Activated gamma-delta T cell (primary cell): ENCODE measurements at places on chromosomes 2 and 18.
A peak's percentile ranks its signal among the peaks of the same experiment; 100 is the strongest.

- no peak for DNase-seq
Observed at GRCh38 chr18:47248115-47248603, 3.3 kb downstream of the SKOR2 start.

- DNase-seq = no peak
Observed at GRCh38 chr2:162840598-162841246, 2.2 kb upstream of the KCNH7 start.

DNA sequence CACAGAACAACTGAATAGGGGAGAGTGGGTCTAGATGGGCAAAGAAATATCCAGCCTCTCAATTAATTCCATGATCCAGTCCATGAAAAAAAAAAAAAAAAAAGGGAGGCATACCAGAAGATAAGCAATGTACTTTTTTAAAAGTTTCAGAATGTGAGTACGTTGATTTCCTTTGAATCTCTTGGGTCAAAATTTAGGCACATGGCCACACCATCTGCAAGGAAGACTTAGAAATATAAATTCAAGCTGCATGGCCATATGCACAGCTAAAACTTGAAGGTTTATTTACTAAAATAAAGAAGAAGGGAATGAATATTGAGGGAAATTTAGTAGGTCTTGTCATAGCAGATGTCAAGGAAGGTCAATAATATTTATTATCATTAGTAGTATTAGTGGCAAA lies 286.5 kb upstream of the CDH7 start:
- no peak for DNase-seq

DNA sequence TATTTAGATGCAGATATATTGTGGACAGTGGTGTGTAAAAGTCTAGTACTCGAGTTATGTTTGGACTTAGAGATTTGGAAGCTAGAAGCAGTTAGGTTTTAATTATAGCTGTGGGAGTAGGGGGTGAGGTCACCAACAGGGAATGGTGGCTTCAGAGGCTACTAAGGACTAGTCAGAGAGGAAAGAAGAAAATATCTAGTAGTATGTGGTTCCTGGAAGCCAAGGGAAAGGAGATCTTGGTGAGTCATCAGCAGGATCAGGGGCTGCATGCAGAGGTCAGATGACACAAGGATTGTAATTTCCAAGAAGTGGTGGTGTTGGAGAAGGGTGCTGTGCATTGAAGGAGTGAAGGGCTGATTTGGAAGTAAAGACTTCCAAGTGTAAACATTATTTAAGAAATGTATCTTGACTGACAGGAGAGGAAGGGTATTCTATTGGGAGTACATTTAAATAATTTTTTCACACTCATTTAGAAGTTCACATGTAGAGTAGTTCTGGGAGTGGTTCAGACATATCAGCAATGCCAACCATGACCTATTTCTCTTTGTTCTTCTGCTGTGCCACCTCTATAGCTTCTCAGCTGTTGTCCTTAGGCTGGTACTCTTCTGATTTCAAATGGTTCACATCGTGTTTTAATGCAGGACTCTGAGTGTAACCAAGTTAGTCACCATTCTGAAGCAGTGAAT lies 59.1 kb downstream of the ACSL3 start:
- DNase-seq = no peak

- no peak for DNase-seq
Observed at GRCh38 chr2:64840426-64840881, 148.7 kb upstream of the SLC1A4 start.

GRCh38 chr18:47981320-47981719 lies 50.9 kb upstream of the SMAD2 start:
- DNase-seq = no peak

DNA sequence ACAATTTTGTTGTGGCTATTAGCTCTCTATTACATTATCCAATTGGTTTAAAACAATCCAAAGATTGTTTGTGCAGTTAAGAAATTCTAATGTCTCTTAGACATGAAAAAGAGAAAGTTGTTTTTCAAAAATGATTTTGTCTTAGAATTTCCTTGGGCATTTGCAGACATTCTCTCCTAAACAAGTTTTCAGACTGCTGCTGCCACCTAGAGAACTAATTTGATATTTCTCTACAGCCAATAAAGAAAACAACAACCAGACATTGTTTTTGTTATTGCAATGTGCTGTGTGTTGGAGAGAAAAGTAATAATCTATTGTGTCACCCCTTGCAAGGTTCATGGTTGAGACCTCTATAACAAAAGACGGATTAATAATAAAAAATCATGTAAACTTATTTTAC lies 119.0 kb upstream of the SYT4 start:
- no peak for DNase-seq

GRCh38 chr2:10786240-10786982 lies 26.2 kb downstream of the PDIA6 start:
- DNase-seq = no peak

- DNase-seq = no peak
Observed at GRCh38 chr18:33699372-33699771, 121.4 kb downstream of the ASXL3 start.

DNA sequence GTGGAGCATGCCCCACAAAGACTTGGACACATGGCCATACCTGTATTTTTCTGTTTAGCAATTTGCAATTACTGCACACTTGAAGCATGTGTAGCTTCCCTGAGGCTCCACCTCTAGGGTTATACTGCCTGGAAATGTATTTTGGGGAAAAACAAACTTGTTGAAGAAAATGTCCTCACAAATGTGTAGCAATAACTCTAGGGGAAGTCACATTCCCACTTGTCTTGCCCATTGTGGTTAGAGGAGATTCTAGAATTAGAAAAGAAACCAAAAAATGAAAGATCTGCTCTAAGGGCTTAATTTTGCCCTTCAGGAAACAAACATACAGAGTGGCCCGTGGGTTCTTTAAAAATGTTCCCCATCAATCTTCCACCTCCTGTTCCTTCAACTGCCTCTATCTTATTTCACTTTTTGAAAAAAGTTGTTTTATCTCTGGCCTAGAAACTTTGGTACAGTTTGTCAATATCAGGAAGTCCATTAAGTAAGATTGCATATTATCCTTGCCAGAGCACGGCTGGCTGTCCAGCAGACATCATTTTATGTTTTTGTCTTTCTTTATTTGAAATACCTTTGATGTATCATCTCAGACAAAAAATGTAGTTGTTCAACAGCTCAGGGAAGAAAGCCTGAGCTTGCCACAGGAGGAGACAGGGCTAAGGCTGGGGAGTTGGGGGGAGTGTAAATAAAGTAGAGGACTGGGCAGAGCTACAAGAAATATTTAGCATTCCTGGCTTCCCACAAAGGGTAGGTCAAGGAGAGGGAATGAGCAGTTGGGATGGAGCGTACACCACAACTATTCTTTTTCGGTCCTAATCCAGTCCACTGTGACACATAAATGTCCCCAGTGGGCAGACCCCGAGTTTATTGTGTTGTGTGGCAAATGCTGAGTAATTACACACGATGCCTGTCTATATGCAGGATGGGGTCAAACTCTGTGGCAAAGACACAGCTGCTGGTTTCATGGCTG lies 96.8 kb upstream of the CDC42EP3 start:
- no peak for DNase-seq

DNA sequence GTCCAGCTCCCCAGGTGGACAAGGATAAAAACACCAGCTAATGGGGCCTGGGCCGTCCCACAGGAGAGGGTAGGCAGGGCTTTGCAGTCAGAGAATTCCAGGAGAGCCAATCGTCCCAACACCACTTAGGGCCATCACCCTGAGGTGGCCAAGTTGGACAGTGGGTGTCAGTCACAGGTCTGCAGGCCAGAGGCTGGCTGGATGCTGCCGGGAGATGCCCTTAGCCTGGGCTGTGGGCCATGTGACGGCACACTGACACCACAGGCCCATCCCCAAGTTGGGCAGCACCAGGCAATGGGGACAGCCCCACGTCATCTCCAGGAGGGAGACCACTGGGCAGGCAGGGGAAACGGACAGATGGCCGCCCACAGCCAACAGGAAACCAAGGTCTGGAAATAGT lies 53.9 kb downstream of the KIF1A start:
- DNase-seq = no peak

- no peak for DNase-seq
Observed at GRCh38 chr2:167972020-167972419, 275.4 kb downstream of the STK39 start.

- DNase-seq = no peak
Observed at GRCh38 chr2:50719837-50720696, 311.9 kb downstream of the NRXN1 start.

DNA sequence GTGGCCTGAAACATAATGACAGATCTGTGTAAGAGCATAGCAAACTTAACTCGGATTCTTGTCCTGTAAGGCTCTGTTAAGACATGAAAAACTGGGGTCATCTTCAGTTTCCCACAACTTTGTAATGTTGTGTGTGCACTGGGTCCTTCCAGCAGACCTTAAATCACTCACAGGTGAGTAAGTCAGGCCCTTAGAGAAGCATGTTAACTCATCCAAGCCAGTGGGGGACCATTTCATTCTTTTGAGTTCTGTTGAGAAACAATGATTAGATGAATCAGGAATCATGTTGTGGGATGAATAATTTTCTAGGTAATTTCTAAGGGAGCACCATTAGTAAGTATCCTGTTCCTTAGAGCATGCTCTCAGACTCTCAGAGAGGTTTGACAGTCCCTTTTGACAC lies 167.1 kb downstream of the ESCO1 start:
- no peak for DNase-seq

DNA sequence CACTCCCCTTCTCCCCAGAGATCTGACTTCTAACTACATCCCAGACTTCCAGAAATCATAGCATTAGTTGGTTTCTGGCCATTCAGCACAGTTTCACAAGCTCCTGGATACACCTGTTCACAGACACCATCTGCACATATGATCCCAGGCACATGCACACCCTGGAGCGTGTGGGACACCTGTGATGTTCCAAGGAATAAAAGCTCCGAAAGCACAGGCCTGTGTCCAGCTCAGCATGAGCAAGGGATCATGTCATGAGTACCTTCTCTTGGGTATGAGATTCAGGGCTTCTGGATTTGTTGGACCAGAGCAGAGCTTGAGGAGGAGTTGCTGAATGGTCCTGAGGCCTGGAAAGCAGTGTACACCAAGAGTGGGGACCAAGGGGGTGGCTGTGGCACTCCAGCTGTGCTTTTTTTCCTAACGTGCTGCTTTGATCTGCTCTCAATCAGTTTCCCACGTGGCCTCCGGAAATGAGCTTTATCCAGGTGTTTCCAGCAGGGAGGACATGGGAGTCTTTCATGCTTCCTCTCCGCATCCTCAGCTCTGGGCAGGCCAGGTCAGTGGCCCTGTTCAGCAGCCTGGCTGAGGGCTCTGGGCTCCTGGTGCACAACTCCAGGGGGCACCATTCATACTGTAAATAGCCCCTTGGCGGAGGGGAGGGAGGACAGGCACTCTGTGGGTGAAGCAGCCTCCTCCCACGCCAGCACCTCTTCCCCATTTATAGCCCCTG lies 1.8 kb downstream of the DYSF start:
- DNase-seq = no peak

GRCh38 chr2:47225061-47225783 lies 70.1 kb upstream of the STPG4 start:
- no peak for DNase-seq

DNA sequence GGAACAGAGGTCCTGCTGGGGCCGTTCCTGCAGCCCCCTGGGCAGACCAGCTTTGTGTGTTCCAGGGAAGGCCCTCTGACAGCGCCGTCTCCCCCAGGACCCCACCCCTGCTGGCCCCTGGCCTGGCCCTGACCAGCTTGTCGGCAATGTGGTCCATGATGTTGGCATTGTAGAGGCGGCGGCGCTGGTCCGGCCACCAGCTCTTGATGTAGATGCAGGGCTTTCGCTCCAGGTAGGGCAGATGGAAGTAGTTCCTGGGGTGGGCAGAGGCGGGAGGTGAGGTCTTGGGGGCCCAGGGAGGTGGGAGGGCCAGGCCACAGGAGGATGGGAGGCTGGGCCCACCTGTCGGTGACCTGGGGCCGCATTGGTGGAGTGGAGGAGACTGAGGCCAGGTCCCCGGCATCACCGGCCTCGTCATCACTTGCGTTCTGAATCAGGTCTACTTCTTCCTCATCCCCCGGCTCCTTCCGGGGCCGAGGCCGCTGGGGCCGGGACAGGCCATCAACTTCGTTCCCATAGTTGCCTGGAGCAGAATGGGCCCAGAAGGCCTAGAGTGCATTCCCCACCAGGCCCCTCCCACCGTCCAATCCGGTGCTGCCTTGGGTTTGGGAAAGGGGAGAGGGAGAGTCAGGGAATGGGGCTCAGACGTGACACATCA lies 1.3 kb upstream of the OTOF start:
- no peak for DNase-seq

- DNase-seq = no peak
Observed at GRCh38 chr2:128603411-128603924, 284.8 kb upstream of the HS6ST1 start.

GRCh38 chr2:7510353-7510752 lies 593.1 kb downstream of the RNF144A start:
- DNase-seq = no peak

DNA sequence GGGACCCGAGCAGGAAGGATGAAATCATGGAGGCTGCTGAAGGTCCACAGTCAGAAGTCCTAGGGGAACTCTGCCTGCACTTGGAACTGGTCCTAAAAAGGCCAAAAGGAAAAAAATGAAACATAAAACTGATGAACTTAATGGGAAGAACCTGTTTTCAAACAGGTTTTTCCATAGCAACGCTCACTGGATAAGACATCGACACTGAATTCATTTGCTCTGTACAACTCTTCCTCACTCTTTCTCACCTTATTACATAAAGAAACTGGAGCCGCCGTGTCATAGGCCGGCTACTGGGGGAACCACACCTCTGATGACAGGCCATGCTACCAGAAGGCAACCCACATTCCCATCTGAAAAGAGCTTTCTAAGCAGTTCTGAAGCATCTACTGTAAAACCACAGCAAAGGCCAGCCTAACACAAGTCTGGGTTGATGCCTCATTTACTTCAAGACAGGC lies 83.6 kb downstream of the FARSB start:
- DNase-seq = no peak

- peak; percentile 23 for DNase-seq
Observed at GRCh38 chr18:36187193-36187825, at the start of gene MOCOS. TSS of gene MOCOS (plus strand) at chr18:36187497. CDS start at chr18:36187540, 43 bp downstream.

GRCh38 chr2:109266496-109266895 lies 137.5 kb downstream of the SH3RF3 start:
- no peak for DNase-seq

DNA sequence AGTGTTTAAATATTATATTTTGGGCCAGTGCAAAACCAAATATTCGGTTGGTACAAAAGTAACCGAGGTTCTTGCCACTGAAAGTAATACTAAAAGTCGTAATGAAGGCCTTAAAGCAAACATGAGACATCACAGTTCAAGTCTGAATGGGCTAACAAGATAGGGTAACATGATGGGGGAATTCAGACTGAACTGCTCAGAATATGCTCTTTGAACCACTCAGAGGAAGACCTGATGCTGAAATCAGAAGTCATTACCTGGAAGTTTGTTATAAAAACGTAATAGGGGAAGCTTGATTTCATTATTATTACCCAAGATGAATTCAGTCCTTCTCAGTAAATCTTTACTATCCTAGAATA lies 26.6 kb downstream of the CDKL4 start:
- DNase-seq = no peak
